Right ventricle myocardium inferior (tissue), 1 donor: ENCODE measurements at places on chromosomes 3 and 15.

GRCh38 chr3:156148345-156148945 lies 28.1 kb downstream of the KCNAB1 start:
- no peak for DNase-seq

DNA sequence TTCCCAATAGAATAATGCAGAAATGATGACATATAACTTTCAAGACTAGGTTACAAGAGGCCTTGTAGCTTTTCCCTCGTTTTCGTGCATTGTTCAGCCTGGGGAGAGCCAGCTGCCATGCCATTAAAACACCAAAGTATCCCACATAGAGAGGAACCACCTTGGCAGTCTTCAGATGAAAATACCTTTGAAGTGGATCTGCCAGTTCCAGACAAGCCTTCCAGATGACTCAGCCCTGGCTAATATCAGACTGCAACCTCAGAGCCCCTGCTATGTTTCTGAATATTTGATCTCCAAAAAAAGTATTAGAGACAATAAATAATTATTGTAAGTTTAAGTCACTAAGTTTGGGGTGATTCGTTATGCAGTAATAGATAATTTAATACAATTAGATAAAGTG lies 294.3 kb upstream of the GBE1 start:
- no peak for DNase-seq

- no peak for DNase-seq
These were observed 1.2 kb downstream of the MLF1 start for GRCh38 chr3:158571969-158572765.

DNA sequence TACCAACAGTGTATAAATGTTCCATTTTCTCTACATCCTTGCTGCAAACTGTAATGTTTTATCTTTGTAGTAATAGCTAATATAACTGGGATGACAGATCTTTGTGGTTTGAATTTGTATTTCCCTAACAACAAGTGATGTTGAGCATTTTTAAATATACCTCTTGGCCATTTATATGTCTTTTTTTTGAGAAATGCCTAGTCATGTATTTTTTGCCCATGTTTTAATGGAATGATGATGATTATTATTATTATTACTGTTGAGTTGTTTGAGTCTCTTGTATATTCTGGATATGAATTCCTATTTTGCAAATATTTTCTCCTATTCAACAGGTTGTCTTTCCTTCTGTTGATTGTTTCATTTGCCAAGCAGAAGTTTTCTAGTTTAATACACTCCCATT lies 654.9 kb downstream of the ZPLD1 start:
- no peak for DNase-seq

DNA sequence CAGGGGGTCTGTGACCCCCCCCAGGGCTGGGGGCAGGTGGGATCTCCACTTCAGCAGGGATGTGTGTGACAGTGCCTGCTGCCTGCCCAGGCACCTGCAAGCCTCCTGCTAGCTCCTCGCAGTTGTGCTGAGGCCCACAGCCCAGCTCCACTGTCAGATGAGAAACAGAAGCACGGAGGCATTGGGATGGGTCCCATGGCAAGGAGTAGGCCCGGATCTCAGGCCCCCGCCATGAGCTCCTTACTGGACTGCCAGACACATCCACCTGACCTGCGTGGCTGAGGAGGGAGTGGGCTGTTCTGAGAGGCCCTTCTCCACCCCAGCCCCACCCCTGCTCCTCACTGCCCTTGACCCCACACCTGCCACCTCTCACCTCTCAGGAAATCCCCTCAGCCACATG lies 18.2 kb upstream of the SKOR1 start:
- peak; percentile 35 for DNase-seq
